HCEC 1CT (cell line): ENCODE measurements at places on chromosomes 7 and 10.

GRCh38 chr10:48444861-48445841, 138.7 kb downstream of the MAPK8 start:
- no peak for DNase-seq

DNA sequence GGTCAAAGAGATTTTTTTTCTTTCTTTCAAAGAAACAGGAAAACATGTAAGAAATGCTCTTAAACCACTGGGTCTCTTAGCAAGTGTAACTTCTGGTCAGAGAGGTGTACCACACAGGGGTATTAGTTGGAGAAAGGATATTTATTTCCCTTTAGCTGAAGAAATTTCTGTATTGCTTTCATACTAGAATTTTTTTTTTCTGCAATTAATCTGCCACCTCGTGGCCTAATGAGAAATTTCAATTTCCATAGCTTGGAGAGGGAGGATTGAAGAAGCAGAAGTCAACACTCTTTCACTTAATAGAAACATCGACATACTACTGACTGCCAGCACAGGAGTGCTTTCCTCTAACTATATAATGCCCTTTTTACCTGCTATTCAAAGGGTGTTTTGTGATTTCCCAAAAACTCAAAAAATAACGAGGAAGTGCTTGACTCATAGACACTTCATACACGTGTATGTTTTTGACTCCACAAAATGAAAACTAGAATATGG, 177.6 kb upstream of the NAMPT start:
- DNase-seq, result peak; percentile 35

DNA sequence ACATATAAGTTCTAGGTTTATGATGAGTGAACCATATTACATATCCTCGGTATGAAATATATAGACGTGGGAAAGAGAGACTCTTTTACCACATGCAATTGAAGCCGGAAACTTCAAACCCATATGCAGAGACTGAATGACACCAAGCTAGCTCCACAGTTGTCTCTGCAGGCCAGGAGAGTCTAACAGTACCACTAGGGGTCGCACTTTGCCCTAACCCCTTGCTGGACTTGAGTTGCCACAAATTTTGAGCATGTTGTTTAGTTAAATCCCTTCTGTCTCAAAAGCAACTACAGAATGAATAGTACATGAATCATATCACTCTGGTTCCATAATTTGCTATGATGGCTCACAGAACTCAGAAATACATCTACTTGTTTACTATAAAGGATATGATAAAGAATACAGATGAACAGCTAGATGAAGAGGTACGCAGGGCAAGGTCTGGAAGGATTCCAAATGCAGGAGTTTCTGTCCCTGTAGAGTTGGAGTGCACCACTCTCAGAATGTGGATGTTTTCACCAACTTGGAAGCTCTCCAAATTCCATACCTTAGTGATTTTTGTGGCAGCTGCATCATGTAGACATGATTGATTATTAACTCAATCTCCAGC, 112.4 kb upstream of the YAE1 start:
- peak; percentile 75 for DNase-seq

DNA sequence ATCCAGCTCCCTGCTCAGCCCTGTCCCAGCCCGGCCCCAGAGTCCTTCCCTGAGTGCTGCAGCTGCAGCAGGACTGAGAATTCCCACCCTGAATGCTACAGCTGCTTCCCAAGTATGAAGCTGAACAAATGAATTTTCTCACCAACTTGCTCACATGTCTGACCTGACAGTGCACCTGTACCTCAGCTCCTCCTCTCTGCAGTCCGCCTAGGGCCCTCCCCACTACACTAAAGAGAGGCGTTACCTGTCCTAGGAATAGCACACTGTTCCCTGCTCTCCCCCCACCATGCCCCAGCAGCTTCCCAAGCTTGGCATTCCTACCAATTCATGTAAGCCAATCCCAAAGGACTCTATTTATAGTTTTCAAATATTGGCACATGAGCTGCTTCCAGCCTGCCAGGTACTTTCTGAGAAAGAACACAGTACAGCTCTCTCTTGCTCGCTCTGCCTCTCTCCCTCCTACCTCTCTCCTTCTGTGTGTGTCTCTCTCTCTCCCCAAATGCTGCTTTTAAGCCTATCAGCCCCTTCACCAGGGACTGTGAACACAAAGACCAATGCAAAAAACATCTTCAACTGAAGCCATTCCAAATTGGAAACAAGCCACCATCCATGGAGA, 400.1 kb downstream of the TNS3 start:
- no peak for DNase-seq

DNA sequence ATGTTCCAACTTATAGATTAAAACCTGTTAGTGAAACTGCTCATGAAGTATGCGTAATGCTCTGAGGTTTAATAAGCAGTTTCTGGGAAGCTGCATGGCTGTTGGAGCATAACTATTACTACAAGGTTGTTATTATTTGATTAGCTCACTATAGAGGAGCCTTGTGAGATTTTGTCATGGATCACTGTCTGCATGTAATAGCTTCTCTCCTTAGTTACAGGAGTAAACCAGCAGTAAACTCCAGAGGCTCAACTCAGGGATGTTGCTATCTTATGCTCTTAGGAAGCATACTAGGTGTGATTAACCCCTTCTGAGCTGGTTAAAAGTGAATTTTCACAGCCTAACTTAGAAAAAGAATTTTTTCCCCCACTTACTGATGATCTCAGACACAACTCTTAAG, 63.6 kb upstream of the IFRD1 start:
- no peak for DNase-seq

DNA sequence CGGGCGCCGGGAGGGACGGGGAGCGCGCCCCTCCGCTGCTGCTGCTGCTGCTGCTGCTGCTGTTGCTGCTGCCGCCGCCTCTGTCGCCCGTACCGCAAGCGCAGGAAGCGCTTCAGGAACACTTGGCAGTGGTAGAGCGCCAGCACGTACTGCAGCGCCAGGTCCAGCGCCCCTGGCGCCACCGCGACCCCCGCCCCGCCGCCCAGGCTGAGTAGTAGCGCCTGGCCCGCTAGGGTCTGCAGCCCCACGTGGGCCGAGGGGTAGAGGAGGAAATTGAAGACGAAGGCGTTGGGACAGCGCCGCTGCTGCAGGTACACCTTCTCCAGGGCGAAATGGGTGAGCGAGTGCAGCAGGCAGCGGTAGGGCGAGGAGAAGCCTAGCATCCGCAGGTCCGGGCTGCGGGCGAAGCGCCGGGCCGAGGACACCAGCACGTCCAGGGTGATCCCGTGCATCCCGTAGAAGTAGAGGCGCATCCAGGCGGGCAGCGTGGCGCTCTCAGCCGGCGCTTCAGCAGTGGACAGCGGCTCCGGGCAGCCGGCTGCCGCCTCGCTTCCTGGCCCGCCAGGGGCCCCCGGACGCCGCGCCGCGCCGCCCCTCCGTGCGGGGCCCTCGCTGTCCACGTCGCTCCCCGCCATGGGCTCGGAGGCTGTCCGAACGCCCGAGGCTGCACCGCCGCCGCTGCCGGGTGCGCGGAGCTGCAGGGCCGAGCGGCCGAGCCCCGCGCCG, at the start of gene TMEM229A:
TMEM229A (minus strand) TSS at position 699 of the 726 bp plus-strand sequence; CDS start at position 635, 64 bp downstream.
- no peak for DNase-seq

DNA sequence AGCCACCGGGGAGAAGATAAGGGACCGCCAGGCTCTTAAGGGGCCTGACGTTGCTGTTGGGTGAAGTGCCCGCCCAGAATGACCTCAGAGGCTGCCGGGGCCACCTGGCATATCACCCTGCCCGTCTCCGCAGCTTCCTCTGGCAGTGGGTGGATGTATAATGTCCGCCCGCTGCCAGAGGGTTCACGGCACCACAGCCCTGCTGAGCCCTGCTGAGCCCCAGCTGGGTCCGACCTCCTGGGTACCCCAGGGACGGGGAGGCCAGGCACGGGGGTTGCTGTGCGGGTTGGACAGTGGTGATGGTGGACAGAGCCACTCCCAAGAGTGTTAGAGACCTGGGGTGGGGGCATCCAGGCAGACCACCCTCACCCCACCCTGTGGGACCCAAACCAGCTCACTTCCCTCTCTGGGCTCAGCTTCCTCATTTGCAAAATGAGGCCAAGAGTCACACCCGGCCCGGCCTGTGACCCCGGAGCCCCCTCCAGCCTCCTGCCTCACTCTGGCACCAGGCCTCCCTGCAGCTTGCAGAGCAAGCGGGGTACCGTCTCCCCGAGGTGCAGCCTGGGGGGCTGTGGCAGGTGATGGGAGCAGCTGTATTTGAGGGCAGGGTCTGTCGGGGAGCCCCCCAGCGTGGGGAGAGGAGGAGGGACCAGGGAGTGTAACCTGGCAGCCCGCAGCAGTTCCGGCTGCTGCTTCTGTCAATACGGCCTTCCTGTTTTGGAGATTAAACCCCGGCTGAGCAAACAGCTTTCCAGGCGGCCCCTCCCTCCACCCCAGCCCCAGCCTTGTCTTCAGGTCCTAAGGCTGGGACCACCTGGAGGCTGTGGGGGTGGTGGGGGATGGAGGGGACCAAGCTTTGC, 8.4 kb upstream of the LFNG start:
- DNase-seq, result no peak

GRCh38 chr7:77664715-77665114, 31.5 kb upstream of the RSBN1L start:
- no peak for DNase-seq

- no peak for DNase-seq
Observed at GRCh38 chr10:130378556-130379400, 242.6 kb downstream of the GLRX3 start.

DNA sequence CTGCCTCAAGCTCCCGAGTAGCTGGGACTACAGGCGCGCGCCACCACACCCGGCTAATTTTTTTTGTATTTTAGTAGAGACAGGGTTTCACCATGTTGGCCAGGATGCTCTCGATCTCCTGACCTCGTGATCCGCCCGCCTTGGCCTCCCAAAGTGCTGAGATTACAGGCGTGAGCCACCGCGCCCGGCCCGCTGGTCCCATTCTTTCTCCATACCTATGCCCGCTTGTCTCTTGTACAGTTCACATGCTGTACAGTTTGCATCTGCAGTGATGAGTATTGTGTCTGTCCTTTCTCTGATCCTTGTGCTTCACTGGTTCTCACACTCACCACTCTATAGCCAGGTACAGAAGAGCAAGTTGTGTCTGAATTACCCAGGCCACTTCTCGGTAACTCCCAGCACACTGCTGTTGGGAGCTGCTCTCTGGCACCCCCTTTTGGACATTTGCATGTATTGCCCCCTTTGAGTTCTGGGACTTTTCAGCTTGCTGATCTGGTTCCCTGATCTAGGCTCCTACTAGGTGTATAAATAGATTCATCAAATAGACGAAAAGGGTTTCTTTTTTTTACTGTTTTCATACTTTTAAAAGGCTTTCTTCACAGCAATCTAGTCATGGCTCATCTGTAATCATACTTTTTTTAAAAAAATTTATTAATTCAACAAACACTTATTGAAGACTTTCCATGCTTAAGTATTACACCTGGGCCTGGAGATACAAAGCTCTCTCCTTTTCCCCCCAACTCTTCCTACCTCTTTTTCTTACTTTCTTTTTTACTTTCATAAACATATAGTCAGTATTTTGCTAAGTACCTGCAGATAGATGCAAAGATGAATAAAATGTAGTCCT, 53.5 kb downstream of the AOAH start:
- DNase-seq, result peak; percentile 50

DNA sequence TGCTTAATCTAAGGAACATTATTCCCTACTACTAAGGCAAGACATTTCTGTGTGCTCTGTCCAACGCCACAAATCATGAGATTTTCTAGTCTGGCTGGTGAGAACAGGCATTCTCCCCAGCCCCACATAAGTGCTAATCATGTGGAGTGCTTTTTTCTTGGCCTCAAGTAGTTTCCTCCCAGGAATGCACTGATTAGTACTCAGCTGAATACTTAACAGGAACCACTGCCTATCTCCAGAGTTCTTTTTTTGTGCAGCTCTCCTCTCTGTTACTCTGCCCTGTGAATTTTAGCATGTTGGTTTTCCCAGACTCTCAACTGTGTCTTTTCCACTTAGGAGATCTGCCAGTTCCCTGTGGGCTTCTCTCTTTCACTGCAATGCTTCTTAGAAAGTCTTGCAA, 1098.5 kb upstream of the LRRTM3 start:
- DNase-seq, result no peak
